ENCODE measurements at places on chromosomes 1 and 21.

GRCh38 chr21:34915364-34915841 lies 133.7 kb downstream of the RUNX1 start:
- DNase-seq: no peak

DNA sequence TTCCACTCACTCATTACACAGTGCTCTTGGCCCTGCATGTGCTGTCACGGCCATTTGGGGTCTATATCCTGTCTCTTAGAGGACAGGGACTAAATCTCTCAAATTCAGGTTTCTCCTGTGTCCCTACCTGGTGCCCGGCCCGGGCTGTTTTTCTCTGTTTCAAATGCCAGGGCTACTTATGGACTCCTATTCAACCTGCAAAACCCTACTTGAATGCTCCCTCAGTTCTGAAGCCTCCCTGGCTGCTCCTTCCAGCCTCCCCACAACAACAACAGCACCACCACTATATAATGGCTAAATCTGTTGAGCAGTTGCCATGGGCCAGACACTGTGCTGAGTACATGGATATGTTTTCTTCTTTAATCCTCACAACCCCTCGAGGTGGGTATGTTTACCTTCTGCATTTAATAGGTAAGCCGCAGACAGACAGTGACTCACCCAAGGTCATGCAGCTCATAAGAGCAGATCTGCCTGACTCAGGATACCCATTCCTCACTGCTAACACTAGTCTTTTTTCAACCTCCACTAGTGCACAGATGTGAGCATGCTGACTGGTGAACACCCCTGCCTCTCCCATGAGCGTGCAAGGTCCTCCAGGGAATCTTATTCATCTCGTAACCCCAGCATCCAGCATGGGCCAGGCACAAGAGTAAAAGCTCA lies 29.9 kb downstream of the DHRS3 start:
- no peak for DNase-seq

GRCh38 chr1:244173240-244173639 lies 122.2 kb downstream of the ZBTB18 start:
- DNase-seq: no peak

- no peak for DNase-seq
Observed at GRCh38 chr1:195251900-195252299, 1356.3 kb downstream of the KCNT2 start.

- DNase-seq: no peak
Observed at GRCh38 chr1:165431079-165431478, 13.8 kb downstream of the RXRG start.

DNA sequence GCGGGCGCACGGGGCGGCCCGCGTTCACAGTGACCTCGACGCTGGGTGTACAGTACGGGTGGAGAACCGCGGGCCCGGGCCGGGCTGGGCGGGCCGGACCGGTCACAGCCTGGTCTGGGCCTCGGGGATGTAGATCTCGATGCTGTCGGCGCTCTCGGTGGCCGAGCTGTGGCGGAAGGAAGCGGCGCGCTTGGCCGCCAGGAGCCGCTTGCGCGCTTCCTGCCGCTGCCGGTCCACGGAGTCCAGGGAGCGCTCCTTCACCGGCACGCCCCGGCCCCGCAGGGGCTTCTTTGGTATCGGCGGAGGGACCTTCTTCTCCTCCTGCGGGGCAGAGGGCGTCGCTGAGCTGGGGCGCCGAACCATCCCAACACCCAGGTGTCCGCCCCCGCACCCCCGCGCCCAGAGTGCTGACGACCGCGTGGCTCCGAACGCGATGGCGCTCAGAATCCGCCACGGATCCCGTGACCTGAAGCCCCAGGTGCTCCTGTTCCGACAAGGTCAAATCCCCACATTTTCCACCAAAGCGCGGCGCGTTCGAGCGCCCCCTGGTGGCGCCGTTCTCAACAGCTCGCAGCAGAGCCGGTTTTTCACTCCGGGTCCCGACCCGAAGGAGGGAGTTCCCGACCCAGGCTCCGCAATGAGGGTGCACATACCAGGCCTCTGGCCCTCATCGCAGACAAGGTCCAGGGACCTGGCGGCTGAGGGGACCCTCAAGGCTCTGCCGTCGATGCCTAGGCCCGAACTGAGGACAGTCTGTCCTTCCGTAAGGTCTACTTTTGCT lies 6.6 kb upstream of the SMIM12 start:
- peak; percentile 91 for DNase-seq

Data from stimulated activated CD8-positive, alpha-beta memory T cell treated with anti-CD3 and anti-CD28 coated beads, Interleukin-12 subunit alpha, Interleukin-12 subunit beta, amount 100 ng/mL, for 1 hour (primary cell).